ENCODE measurements at places on chromosomes 4 and X.

DNA sequence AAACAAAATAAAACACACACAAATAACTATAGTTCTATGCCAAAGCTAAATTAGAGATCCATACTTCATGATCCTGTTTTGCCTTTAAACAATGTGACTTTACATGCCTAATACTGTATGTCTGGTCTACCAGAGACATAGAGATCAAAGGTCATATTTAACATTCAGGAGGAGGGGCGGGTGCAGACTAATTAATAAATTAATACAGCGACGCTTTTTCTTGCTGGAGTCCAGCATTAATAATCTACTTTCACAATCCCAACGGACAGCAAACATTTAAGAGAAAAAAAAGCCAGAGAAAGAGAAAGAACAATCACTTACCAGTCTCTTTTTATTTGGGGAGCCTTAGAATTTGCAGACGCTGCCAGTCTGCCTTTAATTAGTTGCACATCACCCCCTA lies 509 bp downstream of the CXXC4 start:
- DNase-seq: no peak

GRCh38 chrX:87901060-87901459 lies 383.5 kb downstream of the KLHL4 start:
- DNase-seq: no peak

- DNase-seq: no peak
Measured at GRCh38 chr4:144557404-144557803, 88.6 kb upstream of the HHIP start.

DNA sequence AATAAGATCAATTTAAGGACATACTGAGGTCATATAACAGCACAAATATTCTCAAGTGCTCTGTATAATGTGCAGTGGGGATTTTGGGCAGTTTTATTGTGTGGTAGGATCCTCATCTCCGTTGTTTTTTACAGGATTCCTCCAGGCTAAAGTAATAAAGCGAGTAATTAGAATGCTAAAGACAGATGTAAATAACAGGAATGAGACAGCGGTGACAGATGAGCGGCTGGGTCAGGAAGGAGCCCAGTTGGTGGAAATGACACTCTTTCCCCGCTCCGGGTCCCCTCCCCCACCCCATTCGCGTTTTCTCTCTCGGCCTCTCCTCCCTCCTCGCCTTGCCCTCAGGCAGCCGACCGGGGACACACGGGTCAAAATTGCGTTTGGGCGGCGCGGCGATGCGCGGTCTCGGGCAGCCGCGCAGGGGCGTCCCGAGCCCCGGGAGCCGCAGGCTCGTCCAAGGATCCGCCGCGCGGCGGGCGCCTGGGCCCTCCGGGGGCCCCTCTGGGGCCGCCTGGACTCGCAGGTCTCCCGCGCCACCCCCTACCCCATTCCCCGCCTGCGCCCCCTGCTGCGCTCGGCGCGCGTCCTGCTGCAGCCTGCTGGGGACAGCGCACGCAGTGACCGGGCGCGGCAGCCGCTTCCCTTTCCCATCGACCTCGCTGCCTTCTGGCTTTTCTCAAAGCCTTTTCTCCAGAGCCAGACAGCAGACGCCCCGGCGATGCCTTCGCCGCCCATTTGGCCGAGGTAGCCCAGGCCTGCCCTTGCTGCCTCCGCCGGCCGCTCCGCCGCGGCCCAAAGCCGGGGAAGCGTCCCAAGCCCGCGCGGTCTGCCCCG lies 16.2 kb downstream of the POU4F2 start:
- no peak for DNase-seq

DNA sequence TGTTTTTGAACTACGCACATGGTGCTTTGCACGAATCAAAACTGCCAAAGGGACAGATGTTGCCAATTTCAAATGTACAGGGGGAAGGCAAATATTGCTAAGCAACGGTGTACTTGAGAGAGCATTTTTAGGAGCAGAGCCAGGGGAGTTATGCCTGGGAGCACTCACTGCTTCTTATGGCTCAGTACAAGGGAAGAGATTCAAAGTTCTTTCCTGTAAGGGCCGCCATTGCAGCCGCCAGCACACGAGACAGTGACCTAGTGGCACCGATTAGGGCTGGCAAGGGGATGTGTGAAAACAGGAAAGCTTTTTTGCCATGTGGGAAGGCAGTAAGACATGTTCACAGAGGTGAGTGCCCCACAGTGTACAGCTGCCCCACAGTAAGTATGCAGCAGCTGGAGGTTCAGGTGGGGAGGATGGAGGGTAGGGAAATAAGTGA lies 133.8 kb downstream of the AFF1 start:
- DNase-seq: no peak

DNA sequence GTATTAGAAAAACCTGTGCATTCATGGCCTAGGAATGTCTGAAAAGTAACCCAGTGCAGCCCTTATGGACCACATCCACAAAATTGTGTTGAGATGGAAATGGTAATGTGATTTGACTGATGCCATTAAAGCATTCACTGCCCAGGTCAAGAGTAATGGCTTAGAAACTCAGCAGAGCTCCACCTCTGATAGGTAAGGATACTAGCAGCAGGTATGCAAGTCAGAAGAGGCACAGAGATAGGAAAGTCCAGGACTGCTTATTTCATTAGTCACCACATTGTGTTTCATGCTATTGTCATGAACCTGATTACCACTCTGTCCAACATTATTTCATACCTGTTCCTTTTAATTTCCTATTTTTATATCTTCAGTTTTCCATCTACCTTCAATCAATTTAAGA lies 2042.2 kb downstream of the ARAP2 start:
- DNase-seq: no peak

DNA sequence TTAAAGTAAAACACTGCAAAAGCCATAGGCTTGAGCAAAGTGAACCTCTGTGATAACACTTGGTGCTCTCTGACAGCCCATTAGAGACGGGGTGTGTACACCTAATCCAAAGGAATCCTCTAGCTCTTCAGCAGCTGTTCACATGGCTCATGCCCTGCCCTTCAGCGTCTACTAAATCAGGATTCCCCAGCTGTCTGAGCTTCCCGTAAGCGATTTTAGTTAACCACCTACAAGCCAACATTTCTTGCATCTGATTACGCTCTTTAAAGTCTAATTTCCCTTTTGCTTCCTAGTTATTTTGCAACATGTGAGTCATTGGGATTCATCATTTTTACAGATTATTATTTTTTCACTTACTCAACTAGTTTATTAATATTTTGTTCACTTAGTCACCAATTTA lies 6.5 kb downstream of the DMD start:
- no peak for DNase-seq

DNA sequence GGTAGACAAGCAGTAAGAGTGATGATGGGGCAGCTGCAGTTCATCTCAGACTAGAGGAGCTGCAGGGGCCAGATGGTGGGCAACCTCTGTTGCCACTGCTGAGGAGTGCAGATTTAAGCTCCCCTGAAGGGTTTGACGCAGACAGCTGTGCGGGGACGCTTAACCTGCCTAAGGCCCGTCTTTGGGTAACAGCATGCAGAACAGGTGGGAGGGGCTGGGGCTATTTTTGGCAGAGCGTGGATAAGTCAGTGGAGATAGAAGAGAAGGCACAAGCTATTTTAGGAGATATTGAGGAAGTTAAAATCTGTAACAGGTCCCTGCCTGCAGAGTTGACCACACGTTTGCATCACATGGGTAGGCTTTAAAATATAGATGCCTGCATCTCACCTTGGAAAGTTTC lies 10.5 kb downstream of the CD99 start:
- no peak for DNase-seq

- DNase-seq: no peak
Measured at GRCh38 chr4:143189528-143189927, 4.8 kb downstream of the USP38 start.

DNA sequence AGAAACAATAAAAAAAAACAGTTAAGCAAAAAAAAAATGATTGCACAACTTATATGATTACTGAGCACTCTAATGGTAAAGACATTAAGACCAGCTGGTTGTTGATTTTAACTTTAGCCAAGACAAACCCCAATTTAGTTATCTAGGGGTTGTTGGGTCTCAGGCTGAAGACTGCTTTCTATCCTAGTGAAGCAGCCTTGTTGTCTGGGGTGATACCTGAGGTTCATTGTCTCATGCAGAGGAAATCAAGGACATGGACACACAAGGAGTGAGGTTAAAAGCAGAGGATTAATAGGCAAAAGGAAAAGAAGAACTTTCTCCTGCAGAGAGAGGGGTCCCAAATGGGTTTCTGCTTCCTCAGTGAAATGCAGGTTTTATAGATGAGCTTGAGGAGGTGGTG lies 40.0 kb upstream of the CYP2U1 start:
- DNase-seq: no peak

DNA sequence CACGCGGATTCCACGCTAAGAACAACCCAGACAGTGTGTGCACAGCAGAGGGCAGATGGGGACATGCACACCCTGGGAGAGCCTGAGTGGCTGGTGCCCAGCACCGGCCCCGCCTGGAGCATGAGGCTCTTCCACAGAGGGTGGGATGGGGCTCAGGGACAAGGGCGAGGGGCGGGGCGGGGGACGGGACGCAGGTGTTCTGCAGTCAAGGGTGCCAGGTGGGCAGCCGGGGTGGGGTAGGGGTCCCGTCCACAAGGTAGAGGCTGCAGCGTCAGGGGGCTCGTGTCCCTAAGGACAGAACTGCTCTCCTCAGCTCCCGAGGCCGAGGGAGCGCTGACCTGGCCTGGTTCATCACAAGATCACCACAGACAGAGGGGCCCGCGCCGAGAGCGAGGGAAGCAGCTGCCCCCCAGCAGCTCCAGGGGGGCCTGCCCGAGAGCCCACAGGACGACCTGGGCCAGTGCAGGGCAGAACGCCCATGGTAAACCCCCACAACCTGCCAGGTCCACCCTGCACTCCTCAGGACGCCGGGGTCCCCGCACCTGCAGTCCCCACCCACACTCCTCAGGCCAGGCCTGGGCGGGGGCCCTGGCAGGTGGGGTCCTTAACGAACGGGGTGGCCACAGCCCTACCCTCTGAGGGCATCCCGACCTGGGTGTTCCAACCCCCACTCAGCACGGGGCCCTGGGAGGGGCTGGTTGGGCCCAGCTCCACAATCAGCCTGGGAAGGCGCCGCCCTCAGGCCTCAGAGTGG lies 26.7 kb downstream of the CTBP1 start:
- no peak for DNase-seq

- no peak for DNase-seq
Measured at GRCh38 chr4:155592179-155592937, 74.3 kb upstream of the GUCY1A1 start.

DNA sequence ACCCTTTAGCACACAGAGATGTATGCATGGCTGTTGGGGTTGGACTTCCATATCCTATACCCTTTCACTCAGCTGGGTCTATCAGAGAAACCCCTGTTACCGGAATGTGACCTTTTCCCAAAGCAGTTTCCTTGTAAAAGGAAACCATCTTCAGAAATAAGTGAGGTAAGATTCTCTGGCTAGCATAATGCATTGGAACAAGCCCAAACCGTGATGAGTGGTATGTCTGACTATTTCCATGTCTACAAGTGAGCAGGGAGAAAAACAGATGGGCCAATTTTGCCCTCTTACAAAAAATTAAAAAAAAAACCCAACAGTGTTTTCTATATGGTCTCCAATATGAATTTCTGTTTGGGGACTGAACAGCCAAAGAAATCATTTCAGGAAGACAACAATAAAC lies 283.9 kb downstream of the SMARCA1 start:
- DNase-seq: no peak

DNA sequence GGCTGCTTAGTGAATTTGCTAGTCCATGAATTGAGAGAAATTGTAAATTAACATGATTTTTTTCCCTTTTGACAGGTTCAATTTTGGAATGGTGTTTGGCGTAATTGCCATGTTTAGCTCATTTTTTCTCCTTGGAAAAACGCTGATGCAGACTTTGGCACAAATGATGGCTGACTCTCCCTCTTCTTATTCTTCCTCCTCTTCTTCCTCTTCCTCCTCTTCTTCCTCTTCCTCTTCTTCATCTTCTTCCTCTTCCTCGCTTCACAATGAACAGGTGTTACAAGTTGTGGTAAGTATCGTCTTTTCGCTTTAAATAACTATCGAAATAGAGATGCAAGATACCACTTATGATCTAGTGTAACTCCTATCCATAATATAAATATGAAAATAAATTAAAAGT lies 5.7 kb downstream of the MBTPS2 start:
- no peak for DNase-seq

GRCh38 chrX:25067271-25068172 lies 51.8 kb upstream of the ARX start:
- no peak for DNase-seq

DNA sequence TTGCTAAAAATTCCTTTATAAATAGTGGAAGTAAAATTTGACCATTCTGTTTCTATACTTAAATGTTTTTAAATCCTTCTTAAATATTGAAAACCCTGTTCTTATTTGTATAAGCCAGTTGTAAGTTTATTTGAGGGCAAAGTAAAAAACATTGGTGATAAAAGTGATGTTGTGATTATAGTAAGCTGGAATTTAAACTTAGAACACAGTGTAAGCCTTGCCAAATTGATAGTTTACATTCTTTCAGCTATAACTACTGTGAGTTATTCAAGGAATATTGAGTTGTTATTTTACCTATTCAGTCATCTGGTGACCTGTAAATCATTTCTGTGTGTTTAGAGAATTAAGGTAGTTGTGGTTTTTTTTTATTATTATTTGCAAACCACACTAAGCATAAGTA lies 9.6 kb downstream of the YY2 start:
- peak; percentile 4 for DNase-seq
